ENCODE measurements at places on chromosomes 7 and 10.
A peak's percentile ranks its signal among the peaks of the same experiment; 100 is the strongest.

- peaks cover 63% of the 10 kb centered on the region for H3K4me1 ChIP-seq
- no peaks in the 10 kb centered on the region for H3K27me3 ChIP-seq
- H3K4me3 ChIP-seq: no peak overlapping the region
- H3K27ac ChIP-seq: no peak overlapping the region
- peaks cover 6% of the 10 kb centered on the region for H3K36me3 ChIP-seq
Measured at GRCh38 chr10:71978476-71978875, 14.3 kb downstream of the CHST3 start.

- no peaks in the 10 kb centered on the region for H3K27me3 ChIP-seq
- no peak for DNase-seq
Measured at GRCh38 chr7:118878336-118878735, 653.8 kb downstream of the ANKRD7 start.

- H3K27ac ChIP-seq: no peak overlapping the region
- no peaks in the 10 kb centered on the region for H3K4me1 ChIP-seq
- no peak for DNase-seq
Measured at GRCh38 chr7:1144269-1144771, 15.7 kb downstream of the ZFAND2A start.

GRCh38 chr10:120732643-120733313 lies 118.4 kb upstream of the WDR11 start:
- peaks cover 11% of the 10 kb centered on the region for H3K4me1 ChIP-seq
- no peaks in the 10 kb centered on the region for H3K36me3 ChIP-seq
- H3K27me3 ChIP-seq: no peaks in the 10 kb centered on the region
- peak overlapping the region; percentile 31 for H3K4me3 ChIP-seq
- peak; percentile 35 for DNase-seq

GRCh38 chr7:37421861-37422500 lies 26.7 kb downstream of the ELMO1 start:
- H3K4me1 ChIP-seq: no peaks in the 10 kb centered on the region
- H3K27ac ChIP-seq: no peak overlapping the region
- no peak for DNase-seq
- no peaks in the 10 kb centered on the region for H3K27me3 ChIP-seq
- no peaks in the 10 kb centered on the region for H3K36me3 ChIP-seq
- H3K4me3 ChIP-seq: no peak overlapping the region

- no peak overlapping the region for H3K4me3 ChIP-seq
- H3K36me3 ChIP-seq: no peaks in the 10 kb centered on the region
- H3K27me3 ChIP-seq: no peaks in the 10 kb centered on the region
- H3K27ac ChIP-seq: no peak overlapping the region
Measured at GRCh38 chr7:46233585-46234329, 312.7 kb upstream of the IGFBP3 start.

DNA sequence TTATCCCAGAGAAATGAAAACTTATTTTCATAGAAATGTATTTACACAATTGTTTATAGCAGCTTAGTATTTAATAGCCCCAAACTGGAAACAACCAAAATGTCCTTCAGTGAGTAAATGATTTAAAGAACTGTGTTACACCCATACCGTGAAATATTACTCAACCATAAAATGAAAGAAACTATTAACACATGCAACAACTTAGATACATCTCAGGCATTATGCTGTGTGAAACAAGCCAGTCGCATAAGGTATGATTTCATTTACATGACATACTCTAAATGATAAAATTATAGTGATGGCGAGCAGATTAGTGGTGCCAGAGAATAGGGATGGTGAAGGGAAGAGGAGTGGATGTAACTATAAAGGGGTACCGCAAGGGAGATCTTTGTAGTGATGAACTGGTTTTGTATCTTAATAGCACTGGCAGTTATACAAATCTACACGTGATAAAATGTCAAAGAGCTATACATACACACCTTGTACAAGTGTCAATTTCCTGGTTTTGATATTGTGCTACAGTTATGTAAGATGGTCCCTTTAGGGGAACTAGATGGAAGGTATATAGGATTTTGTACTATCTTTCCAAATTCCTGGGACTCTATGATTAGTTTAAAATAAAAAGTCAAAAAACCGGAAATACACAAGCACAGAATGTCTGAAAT lies 40.5 kb downstream of the MACC1 start:
- H3K36me3 ChIP-seq: no peaks in the 10 kb centered on the region
- H3K27me3 ChIP-seq: no peaks in the 10 kb centered on the region
- no peaks in the 10 kb centered on the region for H3K4me1 ChIP-seq
- H3K27ac ChIP-seq: no peak overlapping the region
- DNase-seq: no peak

- no peak overlapping the region for H3K4me3 ChIP-seq
- no peaks in the 10 kb centered on the region for H3K36me3 ChIP-seq
- DNase-seq: no peak
- H3K4me1 ChIP-seq: peaks cover 5% of the 10 kb centered on the region
- H3K27me3 ChIP-seq: no peaks in the 10 kb centered on the region
Measured at GRCh38 chr10:112875476-112876267, 74.4 kb upstream of the TCF7L2 start.

GRCh38 chr10:101441541-101442455 lies 87.8 kb downstream of the BTRC start:
- no peak overlapping the region for H3K27ac ChIP-seq
- H3K4me3 ChIP-seq: no peak overlapping the region
- DNase-seq: peak; percentile 30

GRCh38 chr7:98221611-98222532 lies 10.6 kb downstream of the BHLHA15 start:
- no peak for DNase-seq
- peaks cover 6% of the 10 kb centered on the region for H3K36me3 ChIP-seq
- H3K4me1 ChIP-seq: no peaks in the 10 kb centered on the region
- H3K4me3 ChIP-seq: no peak overlapping the region
- no peaks in the 10 kb centered on the region for H3K27me3 ChIP-seq

DNA sequence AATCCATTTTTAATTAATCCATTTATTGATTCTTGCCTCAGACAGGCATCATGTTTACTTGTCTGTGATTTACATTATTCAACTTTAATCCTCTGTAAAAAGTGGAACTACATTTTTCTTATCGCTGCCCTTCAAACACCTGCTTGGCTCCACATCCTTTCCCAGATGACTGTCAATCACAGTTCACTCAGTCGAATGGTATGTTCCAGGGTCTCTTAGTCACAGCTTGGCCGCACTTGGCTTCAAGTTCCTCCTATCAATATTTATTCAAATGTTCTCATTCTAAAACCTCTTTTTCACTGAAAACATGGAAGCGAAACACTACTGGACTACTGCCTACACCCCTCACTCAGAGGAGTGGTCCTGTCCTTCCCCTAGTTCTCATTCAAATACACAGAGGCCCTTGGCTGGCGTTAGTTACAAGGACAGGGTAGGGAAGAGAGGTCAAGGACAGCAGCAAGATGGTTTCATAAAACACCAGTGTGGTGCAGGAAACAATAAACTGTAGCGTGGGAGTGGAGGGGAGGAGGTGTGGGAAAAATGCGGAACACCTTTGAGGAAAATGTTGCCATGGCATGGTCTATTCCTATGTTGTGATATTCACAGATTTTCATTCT lies 143.2 kb downstream of the USP6NL start:
- DNase-seq: no peak
- H3K36me3 ChIP-seq: peaks cover 2% of the 10 kb centered on the region
- H3K27ac ChIP-seq: no peak overlapping the region
- no peak overlapping the region for H3K4me3 ChIP-seq
- no peaks in the 10 kb centered on the region for H3K27me3 ChIP-seq
- H3K4me1 ChIP-seq: peaks cover 4% of the 10 kb centered on the region
